ENCODE measurements at places on chromosomes 3 and 15.

- no peak for DNase-seq
Observed at GRCh38 chr15:41945731-41946130, 26.6 kb downstream of the EHD4 start.

GRCh38 chr3:148243609-148244008 is 454.1 kb upstream of the AGTR1 start:
- no peak for DNase-seq

- DNase-seq, result peak; percentile 45
Observed at GRCh38 chr3:197021729-197022404, 7.8 kb downstream of the MELTF start.

GRCh38 chr3:73271-73670 is 123.3 kb upstream of the CHL1 start:
- no peak for DNase-seq

- DNase-seq, result no peak
Observed at GRCh38 chr3:13546667-13547171, 2.2 kb upstream of the FBLN2 start.

- DNase-seq, result no peak
Observed at GRCh38 chr3:185021256-185021655, 131.6 kb downstream of the C3orf70 start.

Data from RWPE2 (cell line).